ENCODE measurements at places on chromosomes 16 and 17.

DNA sequence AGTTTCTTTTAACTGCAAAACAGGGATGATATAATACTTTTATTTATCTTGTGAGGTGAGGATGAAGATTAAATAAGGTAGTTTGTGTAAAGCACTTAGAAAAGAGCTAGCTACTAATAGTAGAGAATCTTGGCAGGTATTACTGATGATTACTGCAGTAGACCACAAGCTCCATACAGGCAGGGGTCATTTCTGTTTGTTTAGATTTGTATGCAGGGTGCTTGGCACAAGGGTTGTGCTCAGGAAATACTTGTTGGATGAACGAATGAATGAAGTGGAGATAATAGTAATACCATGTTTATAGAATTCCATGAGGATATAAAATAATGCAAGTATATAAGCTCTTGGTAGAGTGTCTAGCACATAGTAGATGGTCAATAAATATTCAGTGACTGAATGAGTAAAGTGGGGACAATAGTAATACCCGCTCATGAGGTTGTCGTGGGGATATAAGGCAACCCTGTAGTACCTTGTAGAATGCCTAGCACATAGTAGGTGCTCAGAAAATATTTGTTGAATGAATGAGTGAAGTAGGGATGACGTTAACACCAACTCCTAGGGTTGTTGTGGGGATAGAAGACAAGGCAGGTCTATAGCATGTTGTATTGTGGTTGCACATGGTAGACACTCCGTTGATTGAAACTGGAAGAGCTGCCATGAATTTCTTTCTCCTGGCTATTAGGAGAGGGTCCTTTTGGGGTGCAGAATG lies 83.0 kb downstream of the ABCC1 start:
- DNase-seq: no peak

DNA sequence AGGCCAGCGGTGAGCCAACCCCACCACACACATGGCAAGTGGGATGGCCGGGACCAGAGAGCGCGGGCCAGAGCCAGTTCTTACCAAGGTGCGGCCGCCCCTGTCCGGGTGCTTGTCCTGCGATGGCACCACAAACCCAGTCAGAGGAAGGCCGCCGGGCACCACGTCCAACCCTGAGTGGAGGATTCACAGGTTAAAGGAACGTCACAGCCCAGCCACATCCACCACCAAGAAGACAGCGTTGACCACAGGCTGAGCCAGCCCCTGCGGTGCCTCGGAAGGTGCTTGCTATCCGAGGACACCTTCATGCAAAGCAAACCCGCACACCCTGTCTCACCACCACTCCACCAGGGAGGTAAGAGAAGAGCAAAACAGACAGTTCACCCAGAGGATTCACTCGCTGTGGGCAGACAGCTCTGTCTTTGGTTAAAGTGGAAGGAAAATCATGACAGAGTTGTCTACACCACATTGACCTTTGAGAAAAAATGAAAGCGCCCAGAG lies 15.8 kb downstream of the SLX4 start:
- DNase-seq: no peak

DNA sequence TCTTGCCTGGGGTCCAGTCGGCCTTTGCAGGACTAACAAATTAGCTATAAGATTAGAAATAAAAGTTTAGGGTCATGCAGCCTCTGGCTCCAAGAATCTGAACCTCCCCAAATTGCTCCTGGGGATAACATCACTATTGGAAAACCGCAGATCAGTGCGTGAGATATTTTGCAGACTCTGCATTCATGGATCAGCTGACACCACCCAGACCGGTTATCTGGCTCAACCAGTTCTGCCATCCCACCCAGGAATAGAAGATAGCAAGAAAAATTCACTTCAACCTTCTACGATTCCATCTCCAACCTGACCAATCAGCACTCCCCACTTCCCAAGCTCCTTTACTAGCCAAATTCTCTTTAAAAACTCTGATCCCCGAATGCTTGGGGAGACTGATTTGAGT lies 4.3 kb upstream of the PGS1 start:
- no peak for DNase-seq

GRCh38 chr17:50307654-50308053 lies 33.4 kb downstream of the TMEM92 start:
- no peak for DNase-seq

DNA sequence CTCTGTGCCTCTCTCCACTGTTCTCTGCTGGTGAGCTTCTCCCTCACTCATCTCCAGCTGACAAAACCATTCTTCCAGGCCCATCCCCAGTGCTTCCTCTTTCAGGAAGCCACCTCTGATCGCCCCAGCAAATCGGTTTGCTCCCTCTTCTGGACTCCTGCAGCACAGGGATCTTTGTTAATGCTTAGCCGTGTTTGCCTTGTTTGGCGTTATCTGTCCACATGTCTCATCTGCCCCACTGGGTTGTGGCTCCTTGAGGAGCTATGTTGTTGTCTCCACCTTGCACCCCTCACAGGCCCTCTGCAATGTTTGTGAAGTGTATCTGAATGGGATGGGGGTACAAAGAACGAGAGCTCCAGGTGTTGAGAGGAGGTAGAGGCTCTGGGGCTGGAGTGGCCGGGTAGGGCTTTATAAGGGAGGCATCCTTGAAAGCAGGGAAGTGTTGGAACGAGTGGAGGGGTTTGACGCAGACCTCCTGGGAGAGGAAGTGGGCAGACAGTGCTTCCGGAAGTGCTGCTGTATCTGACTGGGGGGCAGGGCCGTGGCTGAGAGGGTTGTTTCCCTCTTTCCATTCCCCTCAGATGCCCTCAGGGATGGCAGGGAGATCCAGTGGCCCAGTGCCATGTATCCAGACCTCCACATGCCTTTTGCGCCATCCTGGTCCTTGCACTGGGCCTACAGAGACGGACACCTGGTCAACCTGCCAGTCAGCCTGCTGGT lies 27.8 kb downstream of the CASKIN2 start:
- no peak for DNase-seq

- DNase-seq: no peak
These were observed 33.3 kb upstream of the SMPD3 start for GRCh38 chr16:68481636-68482035.

DNA sequence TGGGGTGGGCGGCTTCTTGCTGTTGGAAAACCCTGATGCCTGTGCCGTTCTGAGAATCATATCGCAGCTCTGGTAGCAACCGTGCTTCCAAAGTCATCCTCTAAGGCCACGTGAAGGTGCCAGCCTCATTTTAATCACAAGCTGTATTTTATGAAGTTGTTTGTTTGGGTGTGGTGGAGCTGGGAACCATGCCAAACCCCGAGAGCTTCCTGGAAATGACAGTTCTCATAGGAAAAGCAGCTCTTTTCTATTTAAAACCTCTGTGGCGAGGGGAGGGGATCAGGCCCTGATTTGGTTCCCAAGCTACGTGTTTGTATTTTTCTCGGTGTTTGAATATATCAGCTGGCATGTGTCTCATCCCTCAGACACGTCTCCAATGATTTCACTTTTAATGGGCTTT lies 21.7 kb downstream of the KNOP1 start:
- peak; percentile 52 for DNase-seq
